ENCODE measurements at places on chromosomes 2 and 18. TPM values are rescaled to one million over a fixed set of nuclear protein-coding genes. Genes with fewer than 3 reads are reported as not detected.

DNA sequence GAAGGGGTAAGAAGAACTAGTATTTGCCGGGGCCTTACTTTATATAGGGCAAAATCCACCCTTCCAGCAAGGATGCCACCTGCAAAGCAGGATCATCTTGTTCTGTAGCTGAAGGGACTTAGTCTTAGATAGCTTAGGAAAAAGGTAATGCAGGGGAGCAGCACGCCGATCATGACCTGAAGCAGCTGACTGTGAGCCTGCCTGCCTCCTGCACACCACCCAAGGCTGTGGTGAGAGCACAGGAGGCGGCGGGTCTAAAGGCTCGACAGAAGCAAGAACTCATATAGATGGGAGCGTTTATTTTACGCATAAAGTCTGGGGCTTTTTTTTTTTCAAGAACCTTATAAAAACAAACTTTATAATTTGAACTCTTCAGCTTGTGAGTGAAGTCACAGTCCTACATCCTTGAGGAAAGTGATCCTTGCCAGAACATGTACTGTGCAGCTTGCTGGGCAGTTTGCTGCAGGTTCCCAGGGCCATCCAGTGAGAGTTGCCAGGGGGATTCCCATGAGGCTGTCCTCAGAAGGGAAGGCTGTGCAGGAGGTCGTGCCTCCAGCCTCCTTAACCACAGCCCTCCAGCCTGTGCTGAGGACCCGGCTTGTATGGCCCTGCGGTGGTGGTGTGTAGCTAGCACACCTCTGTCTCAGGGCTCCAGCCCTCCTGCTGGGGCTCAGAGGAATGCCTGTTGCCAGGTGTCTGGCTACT lies 92.1 kb downstream of the RNF144A start:
- DNase-seq: no peak

DNA sequence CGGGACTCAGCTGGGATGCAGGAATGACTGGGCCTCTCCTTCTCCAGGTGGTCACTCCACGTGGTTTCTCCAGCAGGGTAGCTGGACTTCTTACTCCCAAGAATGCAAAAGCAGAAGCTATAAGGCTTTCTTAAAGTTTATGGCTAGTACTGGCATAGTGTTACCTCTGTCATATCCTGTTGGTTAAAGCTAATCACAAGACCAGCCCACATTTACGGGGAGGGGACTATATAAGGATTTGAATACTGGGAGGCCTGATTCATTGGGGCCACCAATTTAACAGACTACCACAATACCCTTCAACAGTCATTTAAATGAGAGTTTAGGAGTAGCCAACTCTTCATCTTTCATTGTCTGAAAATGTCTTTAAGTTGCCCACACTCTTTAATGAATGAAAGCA lies 94.4 kb upstream of the TSPYL6 start:
- DNase-seq: no peak

- no peak for DNase-seq
Observed at GRCh38 chr2:62216616-62217015, 20.7 kb downstream of the B3GNT2 start.

Gene SKA1
- total RNA-seq: 1.2 TPM
